ENCODE measurements at places on chromosomes 13 and 19.
A peak's percentile ranks its signal among the peaks of the same experiment; 100 is the strongest.

- no peak for DNase-seq
Measured at GRCh38 chr13:84358601-84359000, 476.3 kb upstream of the SLITRK1 start.

DNA sequence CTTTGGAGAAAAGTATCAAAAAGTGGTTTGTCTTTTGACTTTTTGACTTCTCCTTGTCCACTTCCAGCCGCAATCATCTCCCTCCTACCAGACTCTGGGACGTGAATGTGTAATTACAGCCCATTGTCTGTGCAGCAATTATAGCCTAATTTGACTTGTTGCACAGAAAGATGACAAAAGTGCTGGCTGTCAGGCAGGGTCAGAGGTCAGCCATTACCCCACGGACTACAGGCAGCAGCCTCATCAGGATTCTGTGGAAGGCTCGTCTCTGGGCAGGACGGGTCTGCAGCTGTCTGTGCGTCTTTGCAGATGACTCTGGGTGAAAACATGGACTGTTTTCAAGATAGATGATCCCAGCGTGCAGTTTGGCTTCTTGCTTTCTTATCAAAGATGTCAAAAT is 102.2 kb upstream of the EDNRB start:
- DNase-seq, result no peak

GRCh38 chr19:5479958-5480357 is 24.7 kb downstream of the ZNRF4 start:
- DNase-seq, result no peak

- no peak for DNase-seq
Measured at GRCh38 chr13:97879646-97880310, 73.7 kb upstream of the IPO5 start.

GRCh38 chr13:99886706-99887105 is 84.9 kb downstream of the ZIC5 start:
- no peak for DNase-seq

- DNase-seq, result no peak
Measured at GRCh38 chr13:110403315-110403714, 96.2 kb downstream of the COL4A2 start.

DNA sequence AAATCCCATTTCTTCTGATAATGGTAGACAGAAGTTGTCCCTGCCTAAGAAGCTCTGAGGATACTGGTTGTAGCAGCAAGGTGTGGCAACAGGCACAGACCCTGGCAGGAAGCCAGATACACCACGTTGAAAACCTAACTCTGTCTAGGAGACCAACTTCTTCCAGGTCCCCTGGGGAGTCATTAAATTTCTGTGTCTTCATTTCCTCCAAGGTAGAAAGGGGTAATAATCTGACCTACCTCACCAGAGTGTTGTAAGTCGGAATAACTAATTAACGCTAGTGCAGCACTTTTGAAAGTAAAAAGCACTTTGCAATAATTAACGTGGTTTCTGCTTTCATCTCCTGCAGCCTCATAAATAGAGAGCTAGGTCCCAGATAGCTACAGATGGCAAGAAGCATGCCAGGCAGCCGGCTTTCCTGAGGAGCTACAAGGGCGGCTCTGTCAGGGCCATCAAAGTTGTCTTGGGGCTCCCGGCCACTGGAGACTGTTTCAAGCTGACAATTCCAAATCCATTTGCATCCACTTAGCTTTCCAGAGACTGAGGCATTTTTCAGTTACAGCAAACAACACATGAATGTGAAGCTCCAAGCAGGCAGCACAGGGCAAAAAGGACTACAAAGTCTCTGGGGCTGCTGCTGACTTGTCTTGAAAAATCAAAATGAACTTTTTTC is 176.2 kb downstream of the FOXO1 start:
- peak; percentile 37 for DNase-seq

DNA sequence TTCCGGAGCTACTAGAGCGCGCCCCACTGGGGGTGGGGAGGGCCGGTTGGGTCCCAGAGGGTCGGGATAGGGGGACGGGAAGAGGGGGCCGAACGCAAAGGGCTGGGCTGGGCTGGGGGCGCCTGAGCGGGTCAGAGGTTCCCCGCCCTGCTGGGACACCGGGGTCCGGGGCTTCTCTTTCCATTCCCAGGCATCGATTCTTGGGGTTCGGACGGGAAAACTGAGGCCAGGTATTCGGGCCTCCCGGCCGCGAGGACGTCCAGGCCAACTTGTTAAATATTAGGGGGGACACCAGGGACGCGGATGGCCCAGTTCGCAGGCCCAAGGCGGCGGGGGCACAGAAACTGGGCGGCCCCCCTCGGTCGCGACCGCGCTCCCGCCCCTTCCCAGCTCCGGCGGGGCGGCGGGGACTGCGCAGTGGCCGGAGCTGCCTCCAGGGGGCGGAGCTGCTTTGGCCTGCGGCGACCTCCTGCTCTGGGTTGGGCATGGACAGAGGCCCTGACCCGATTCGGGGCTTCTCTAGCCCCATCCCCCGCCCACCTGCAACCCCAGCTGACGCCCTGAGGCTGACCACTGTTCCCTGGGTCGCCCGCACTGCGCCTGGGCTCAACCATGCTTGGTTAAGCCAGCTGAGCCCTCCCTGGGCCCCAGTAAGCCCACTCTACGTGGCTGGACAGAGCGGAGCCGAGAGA is 1.2 kb upstream of the KLF16 start:
- no peak for DNase-seq

DNA sequence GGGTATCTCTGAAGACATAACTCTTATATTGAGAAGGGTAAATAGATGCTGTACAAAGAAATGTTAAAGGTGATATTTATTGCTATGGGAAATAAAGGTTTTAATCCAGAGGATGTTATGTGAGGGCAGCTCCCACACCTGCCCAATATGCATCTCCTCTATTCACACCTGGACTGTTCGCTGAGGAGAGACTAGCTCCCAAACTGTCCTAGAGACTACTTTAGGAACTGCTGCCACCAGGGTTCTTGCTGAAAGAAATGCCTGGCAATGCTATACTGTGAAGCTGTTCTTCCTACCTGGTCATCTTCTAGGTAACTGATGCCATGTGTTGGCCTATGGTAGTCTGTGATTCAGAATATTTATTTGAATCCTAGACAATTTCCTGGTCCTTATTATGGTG is 1421.5 kb upstream of the SPRY2 start:
- no peak for DNase-seq

DNA sequence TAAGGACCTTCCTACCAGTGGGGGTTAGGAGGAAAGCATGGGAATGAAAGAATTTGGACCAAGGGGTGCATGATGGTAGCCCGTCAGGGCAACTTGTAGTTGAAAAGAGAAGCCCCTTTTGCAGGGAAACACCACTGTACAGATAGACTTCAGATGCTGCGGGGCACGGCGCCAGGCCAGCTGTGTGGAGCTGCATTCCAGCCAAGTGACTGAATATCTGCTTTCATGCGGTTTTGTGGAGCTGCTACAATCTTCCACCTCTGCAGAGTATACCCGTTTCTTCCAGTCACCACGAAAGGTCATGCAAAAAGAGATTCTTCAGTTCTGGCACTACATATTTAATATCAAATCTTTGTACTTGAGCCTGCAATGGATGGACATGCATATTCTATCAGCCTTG is 104.7 kb downstream of the RGCC start:
- no peak for DNase-seq

Measured in activated CD4-positive, alpha-beta T cell treated with anti-CD3 and anti-CD28 coated beads, Interleukin-2, amount 50 U/mL, for 24 hours (primary cell).